Activated effector memory CD4-positive, alpha-beta T cell treated with anti-CD3 and anti-CD28 coated beads, Interleukin-2, amount 50 U/mL, for 16 hours (primary cell): ENCODE measurements at places on chromosomes 4 and X.

DNA sequence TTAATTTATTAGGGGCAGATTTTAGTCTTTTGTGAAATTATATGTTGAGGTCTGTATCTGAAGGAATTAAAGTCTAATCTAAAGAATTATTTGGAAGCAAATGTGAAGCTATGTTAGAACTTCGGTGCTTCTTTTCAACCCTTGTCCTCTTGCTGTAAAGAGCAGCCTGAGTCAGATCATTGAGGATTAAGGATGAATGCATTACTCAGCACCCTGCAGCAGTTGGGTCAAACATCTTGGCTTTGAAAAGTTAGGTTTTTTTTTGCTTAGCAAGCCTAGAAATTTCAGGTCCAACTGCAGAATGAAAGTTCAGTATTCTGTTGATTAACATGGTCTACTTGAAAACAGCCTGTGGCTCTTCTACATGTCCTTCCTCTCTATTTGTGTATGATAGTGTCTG is 57.6 kb downstream of the SLC4A4 start:
- DNase-seq: no peak

- DNase-seq: peak; percentile 68
Measured at GRCh38 chrX:17535229-17535628, 160.2 kb downstream of the NHS start.

GRCh38 chr4:174672276-174672675 is 150.0 kb upstream of the HPGD start:
- DNase-seq: no peak

DNA sequence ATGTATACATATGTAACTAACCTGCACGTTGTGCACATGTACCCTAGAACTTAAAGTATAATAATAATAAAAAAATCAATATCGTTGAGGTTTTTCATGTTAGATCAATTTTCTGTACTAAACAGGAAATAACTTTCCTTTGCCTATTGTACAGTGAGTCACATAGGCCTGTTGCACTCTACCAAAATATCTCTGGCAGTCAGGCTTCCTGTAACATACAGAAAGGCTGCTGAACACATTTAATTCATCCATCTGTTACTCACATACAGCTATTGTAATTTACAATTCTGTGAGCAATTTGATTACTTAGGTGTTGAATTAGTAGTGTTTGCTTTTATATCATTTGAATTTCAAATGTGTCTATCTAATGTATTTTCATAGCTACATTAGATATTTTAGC is 427.8 kb downstream of the TMA16 start:
- DNase-seq: no peak

GRCh38 chr4:1477045-1477840 is 71.0 kb upstream of the NKX1-1 start:
- DNase-seq: peak; percentile 34

- no peak for DNase-seq
Measured at GRCh38 chr4:97496298-97496873, 646.9 kb downstream of the STPG2 start.

- no peak for DNase-seq
Measured at GRCh38 chr4:105093975-105094374, 52.7 kb upstream of the TET2 start.

GRCh38 chr4:185700630-185701029 is 111.4 kb downstream of the SORBS2 start:
- no peak for DNase-seq

DNA sequence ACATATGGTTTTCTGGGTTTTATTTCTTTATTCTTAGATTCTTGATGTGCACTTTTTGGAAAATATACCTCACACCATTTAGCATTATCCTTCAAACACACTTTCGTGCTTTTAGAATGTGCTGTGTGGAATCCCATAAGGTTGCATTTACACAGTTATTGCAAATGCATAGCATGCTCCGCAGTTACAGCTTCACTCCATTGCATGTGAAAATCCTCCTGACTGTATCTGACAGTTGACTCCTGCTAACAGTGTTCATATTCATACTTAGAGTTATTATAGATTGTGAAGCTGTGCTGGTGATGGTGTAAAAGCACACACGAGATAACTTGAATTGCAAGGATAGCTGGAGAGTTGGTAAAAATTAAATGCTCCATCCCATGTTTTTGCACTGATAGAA is 811.5 kb upstream of the TENM3 start:
- DNase-seq: no peak

DNA sequence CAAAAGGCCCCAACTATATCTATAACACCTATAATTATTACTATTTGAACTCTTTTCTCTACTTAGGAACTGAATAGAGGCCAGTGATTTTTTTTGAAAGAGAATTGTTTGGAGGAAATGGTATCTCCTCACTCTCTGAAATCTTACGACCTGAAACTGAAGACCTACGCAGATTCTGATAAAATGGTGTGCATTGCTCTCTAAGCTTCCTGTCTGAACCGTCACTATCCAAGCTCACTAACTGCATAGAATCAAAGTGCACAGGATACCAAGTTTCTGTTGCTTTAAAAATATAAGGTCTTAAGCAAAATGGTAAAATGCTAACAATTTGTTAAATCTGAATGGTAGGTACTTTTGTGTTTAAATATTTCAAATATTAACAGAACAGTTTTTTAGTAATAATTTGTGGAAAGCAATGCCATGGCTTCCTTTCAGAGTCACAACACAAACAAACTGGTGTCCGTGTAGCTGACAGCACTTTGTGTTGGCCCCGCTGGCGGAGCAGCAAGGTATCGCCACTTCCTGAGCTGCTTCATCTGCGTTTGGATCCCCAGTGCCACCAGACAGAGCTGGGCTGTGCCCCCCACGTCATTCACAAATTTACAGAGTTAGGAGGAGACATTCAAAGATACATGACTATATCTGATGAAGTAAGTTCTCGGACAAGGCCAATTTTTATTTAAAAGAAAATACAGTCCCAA is 313.9 kb downstream of the FBXW7 start:
- DNase-seq: no peak

- DNase-seq: no peak
Measured at GRCh38 chr4:152735396-152735859, 44.1 kb downstream of the TIGD4 start.

GRCh38 chr4:692771-693554 is 4.0 kb upstream of the SLC49A3 start:
- DNase-seq: no peak

- DNase-seq: no peak
Measured at GRCh38 chr4:172521248-172521647, 647.4 kb upstream of the GALNT7 start.

GRCh38 chrX:56920338-56920997 is 74.9 kb downstream of the SPIN3 start:
- no peak for DNase-seq

- DNase-seq: peak; percentile 62
Measured at GRCh38 chrX:107135049-107135964, 16.7 kb upstream of the RBM41 start.

DNA sequence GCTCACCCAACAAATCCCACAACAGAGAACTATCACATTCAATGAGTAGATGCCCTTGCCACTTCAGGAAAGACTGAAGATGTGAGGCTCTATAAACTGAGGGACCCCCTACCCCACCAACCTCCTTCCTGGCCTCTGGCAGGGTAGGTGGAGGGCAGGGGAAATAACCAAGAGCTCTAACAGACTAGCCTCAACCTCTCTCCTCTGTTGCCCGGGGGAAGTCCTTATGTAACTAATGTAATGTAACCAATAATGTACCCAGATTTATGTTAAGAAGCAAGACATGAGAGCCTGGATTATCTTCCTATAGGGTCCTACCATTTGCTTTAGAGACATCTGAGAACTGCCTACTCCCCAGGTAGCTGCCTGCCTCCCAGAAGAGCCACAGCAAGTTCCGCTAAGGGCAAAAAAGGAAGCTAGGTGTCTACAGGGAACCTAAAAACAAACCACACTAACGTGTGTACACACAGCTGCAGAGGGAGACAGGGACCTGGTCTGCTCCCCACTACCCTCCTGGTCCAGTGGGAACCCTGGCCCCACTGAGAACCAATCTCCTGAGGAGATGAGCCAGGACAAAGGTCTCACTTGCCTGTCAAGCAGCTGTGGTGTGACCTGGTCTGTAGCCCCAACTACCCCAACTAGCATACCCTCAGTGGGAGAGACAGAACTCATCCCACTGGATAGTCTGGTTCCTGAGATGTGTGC is 17.7 kb downstream of the OTUD5 start:
- DNase-seq: no peak

- no peak for DNase-seq
Measured at GRCh38 chr4:110454441-110454840, 21.5 kb upstream of the ENPEP start.

GRCh38 chr4:40722576-40723161 is 27.1 kb upstream of the NSUN7 start:
- no peak for DNase-seq

DNA sequence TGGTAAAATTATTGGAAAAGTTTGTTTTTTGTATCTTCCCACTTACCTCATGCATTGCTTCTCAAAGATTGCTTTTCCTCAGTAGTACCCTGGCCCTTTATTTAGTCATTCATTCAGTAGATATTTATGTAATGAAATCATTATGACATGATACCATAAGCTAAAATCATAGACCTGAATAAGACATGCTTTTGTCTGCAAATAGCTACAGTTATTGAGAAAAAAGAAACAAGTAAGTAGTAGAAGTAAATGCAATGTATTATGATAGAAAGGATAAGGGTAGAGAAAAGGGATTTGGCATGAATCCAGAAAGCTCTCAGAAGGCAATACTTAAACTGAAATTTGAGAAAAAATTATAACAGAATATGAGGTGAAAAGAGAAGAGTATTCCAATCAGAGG is 352.5 kb downstream of the GPM6A start:
- DNase-seq: no peak
